ENCODE measurements at places on chromosomes 1 and 21.

DNA sequence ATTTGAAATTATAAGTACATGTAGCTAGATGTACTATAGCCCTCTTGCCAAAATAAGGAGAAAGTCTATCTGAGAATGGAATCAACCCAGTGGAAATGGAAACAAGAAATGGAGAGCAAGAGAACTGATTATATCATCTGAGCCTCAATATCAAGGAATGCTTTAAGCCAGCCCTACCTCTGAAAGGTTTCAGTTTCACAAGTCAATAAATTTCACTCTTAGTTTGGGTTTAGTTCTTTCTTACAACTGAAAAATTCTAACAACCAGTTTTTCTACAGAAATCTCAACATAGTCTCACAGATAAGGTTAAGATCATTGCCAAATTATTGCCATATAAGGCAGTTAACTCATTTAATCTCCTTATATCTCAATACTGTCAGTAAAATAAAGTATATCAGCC lies 80.0 kb downstream of the EPS15 start:
- no peak for DNase-seq

DNA sequence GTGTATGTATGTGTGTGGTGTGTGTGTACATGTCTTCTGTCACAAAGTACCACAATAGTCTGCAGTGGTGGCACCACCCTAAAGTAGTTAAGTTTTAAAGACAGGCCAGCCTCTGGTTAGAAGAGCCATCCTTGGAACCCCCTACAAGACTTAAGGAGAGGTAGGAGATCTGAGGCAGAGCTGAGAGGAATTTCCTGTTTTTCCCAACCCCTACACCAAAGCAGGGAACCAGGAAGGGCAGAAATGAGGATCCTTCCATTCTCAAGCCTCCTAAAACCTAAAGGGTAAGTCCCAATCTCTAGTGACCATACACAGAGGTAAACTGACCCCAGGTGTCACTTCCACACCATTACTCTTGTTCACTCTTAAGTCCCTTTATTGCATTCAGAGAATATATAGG lies 11.1 kb downstream of the PEA15 start:
- no peak for DNase-seq

GRCh38 chr1:58746757-58747156 lies 37.1 kb downstream of the JUN start:
- DNase-seq, result no peak

DNA sequence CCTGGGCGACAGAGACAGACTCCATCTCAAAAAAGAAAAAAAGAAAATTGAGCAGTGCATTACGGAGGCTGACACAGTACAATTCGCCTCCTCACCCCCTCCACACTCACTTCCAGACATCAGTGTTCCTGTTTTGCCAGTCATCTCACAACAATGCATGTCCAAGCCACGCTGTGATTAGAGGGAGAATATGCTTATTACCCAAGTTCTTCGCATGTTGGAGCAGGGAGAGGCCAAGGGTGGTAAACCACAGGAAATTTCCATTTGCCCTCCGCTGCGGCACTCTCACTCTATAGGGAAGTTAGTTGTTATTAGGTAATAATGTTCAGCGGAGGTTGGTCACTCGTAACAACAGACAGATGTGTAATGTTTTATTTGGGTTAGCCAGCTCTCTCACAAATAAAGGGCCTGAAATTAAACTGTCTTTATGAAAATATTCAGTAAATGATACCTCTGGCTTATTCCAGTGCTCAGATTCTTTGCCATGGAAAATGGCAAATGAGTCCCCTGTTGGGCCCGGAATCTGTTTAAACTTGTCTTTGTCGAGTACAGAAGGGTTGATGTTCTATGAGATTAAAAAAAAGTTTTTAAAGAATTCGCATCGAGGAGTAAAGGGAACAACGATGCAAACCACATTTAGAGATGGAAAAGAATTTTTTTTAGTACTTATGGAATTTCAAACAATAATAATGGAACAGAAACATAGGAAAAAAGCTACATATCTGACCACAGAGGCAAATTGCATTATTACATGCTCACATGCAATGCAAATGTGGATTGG lies 33.1 kb downstream of the KCNJ15 start:
- DNase-seq, result no peak

- DNase-seq, result no peak
These were observed 278.4 kb downstream of the PTPRC start for GRCh38 chr1:198917226-198917625.

GRCh38 chr1:62688687-62689085 lies 500 bp upstream of the DOCK7 start:
- no peak for DNase-seq

GRCh38 chr1:219277304-219278105 lies 103.8 kb downstream of the LYPLAL1 start:
- no peak for DNase-seq

- DNase-seq, result no peak
These were observed 502.5 kb upstream of the ADGRL2 start for GRCh38 chr1:81298266-81298665.

DNA sequence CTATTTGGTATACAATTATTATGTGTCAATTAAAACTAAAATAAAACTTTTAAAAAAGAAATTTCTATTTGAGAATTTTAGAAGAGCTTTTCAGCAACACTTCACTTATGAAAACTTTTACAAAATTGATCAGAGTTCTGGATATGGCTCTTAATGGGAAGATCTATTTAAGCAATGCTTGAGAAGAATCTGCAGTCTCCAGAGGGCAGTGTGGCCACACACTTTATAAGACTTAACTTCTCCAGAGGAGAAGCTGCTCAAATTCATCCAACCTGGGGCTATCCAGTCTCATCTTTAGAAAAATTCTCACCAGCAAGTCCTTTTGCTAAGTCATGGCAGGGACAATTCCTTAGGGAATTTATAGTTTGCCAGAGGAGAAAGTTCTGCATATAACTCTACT lies 25.2 kb upstream of the AGO1 start:
- no peak for DNase-seq

DNA sequence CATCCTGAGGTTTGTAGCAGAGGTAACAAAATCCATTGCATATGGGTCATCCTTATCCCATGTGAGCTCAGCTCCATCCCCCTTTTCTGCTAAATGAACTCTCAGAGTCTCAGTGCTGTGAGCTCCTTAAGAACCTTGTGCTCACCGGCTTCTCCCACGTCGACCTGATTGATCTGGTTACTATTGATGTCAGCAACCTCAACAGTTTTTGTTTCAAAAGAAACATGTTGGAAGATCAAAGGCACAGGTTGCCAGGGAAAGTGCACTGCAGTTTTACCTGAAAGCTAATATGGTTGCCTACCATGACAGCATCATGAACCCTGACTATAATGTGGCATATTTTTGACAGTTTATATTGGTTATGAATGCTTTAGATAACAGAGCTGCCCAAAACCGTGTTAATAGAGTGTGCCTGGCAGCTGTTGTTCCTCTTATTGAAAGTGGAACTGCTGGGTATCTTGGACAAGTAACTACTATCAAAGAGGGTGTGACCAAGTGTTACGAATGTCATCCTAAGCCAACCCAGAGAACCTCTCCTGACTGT lies 131.4 kb downstream of the HS2ST1 start:
- DNase-seq, result no peak

GRCh38 chr1:184563308-184563707 lies 176.5 kb downstream of the C1orf21 start:
- DNase-seq, result peak; percentile 62

GRCh38 chr1:223331301-223331700 lies 32.7 kb downstream of the SUSD4 start:
- no peak for DNase-seq

DNA sequence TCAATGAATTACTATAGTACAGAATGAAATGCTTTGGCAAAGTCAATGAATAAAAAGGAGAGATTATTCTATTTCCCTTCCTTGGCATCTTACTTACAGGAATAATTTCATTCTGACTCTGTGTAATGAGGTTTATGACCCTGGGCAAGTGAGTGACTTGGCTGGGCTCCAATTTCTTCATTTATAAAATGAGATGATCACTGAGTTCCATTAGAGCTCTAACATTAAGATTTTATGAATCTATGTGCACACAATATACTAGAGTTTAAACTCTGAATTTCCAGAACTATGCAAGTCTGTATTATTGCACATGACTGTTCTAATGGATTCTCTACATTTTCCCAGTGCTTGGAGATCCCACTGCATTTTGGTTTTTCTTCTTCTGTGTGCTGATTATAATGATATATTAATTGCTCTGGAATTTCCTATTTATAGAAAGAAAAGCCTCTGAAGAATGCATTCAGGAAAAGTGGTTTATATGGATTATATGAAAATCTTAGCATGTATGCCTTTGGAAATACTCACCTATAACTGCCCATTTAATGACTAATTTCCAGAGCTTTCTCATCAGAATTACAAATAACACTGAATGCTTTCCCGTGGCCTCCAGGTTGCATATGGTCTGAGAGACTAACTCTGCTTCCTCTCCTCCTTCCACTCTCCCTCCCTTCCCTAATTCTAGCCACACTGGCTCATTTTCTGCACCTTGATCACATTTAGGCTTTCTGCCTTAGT lies 97.4 kb upstream of the CHRM3 start:
- DNase-seq, result no peak

DNA sequence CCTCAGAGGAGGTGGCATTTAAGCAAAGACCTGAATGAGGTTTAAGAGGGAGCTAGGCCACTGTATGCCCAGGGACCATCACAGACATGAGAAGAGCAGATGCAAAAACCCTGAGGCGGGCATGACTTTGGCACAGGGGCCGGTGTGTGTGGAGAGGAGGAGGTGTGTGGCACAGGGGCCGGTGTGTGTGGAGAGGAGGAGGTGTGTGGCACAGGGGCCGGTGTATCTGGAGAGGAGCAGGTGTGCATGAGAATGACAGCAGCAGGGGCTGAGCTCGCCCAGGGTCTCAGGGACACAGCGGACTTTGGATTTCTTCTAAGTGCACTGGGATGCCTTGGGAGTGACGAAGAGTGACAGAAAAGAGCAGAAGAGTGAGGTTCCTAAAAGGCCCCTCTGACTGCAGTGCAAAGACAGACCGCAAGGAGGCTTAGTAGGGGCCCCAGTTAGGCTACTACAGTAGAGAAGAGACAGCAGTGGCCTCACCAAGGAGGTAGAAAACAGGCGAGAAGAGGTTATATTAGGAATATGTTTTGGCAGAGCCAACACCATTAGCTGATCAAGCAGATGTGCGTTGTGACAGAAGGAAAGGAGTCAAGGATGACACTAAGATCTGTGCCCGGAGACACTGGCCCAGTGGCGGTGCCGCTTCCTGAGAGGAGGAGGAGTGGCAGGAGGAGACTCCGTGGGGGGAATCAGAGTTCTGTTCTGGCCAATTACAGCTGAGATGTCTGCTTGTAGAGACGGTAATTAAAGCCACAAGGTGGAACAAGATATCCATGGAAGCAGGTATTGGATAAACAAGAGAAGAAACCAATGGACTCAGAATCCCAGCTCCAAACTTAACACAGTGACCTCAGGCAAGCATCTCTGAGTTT lies 18.4 kb downstream of the ZBTB17 start:
- DNase-seq, result no peak

- DNase-seq, result no peak
These were observed 194.8 kb downstream of the EIF4G3 start for GRCh38 chr1:20981915-20982314.

DNA sequence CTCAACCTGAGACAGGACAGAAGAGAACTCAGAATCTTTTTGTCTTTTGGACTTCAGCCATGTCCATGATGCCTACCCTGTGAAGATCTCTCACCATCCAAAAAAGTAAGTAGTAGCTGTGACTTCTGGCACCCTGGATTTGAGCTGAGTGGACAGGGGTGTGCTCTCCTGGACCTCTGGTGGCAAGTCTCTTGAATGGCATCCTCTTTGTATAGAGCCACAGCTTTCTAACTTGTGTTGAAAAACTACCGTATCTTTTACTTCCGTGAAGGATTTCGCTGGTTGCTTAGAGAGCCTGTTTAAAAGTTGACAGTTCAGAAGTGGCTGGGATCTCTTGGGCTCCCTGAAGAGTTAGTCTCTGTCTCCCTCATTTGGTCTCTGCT lies 1.8 kb downstream of the MFN2 start:
- DNase-seq, result no peak

DNA sequence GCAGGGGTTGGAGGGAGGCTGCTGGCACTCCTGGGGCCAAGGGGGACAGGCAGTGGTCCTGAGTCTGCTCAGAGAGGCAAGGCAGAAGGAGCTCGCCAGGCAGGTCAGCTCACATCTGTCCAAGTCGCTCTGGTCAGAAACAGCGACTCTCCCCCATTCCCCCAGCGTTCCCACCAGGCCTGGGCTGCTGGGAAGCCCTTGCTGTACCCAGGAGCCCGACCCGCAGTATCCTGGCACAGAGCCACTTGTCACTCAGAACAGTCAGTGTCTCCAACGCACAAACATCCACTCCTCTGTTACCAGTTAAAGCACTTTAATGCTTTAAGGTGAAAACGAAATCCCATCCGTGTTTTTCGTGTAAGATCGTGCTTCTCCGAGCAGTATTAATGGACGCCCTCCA lies 16.6 kb upstream of the CCDC27 start:
- DNase-seq, result no peak

GRCh38 chr1:115714572-115715141 lies 53.9 kb downstream of the CASQ2 start:
- no peak for DNase-seq

- DNase-seq, result no peak
These were observed 16.2 kb downstream of the FOXO6 start for GRCh38 chr1:41377397-41377796.

- DNase-seq, result no peak
These were observed 8.7 kb downstream of the WRAP73 start for GRCh38 chr1:3641046-3641760.

GRCh38 chr1:235806123-235806522 lies 60.6 kb downstream of the LYST start:
- DNase-seq, result no peak

DNA sequence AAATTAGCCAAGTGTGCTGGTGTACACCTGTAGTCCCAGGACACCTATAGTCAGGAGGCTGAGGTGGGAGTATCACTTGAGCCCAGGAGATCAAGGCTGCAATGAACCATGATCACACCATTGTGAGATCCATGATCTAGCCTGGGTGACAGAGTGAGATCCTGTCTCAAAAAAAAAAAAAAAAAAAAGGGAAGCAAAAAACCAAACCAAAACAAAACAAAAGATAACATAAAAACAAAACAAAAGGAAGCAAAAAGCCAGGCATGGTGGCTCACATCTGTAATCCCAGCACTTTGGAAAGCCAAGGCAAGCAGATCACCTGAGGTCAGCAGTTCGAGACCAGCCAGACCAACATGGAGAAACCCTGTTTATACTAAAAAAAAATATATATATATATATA lies 9.4 kb upstream of the AKR1A1 start:
- DNase-seq, result no peak
